Stimulated activated CD8-positive, alpha-beta memory T cell treated with anti-CD3 and anti-CD28 coated beads, Interleukin-7, amount 100 ng/mL, for 4 hours (primary cell): ENCODE measurements at places on chromosomes 5 and 9.

DNA sequence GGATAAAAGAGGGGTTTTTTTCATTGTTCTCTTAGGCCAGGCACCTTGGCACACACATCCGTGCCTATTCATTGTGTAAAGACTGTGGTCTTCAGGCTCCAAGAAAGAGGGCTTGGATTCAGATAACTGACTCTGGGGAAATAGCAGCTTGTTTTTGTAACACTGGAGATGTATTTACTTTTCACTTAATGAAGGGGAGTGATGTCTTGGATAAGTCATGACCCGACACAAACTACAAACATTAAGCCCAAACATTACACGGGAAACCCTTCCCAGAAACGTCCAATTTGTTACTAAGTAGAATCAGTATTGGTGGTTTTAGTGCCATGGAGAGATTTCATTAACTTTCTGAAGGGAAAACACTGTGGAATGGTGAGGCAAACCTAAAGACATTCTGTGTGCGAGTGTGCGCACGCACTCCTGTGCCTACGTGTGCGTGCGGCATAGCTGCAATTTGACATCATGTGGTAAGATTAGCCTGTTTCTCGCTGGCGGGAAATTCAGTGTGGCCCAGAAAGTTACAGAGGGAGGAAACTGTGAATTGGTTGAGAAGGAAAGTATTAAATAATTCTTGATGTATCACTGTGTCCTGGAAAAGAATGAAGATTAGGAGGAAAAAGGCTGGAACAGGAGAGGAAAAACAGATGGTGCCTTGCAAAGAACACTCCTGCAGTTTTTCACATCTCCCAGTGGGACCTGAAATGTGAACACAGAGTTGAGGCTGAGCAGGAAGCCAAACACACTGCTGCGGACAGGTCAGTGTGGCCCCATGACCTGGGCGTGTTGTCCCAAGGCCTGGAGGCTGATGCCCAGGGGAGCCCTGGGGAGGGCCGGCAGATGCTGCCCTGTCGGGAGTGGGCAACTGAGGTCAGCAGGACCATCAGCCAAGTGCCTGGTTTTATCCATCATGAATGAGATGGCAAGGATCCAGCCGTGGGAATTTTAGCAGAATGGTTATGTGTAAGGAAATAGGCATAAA, 108.5 kb downstream of the GAS1 start:
- no peak for DNase-seq

DNA sequence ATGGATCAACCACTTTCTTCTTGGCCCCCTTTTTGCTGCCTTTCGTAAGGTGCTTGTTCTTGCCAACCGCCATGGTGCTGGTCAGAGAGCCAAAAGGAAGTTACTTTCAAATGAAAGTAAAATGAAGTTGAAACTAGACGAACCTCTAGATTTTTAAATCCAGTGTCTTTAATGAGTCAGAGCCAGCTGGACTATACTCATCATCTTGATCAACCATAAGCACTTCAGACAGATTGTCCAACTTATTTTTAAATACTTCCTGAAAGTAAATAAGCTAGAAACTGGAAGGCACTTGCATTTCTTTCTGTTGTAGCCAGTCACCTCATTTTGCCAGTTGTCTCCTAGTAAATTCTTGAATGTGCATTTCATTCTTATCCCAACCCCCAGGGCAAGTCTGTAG, 48.9 kb downstream of the JMY start:
- DNase-seq, result no peak

DNA sequence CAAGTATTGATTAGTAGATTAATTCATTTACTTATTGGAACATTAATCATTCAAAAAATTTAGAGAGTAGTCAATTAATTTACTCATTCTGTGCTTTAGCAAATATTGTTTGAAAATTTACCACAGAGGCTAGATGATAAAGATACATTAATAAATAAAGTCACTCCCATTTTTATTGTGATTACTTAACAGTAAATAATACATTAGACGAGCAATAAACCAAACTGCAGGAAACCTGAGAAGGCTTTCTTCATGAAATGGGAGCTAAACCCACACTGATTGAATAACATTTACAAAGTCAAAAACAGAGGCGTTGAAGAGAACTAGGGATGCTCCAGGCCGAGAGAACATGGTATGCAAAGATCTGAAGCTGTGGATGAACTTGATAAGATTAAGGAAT, 38.8 kb upstream of the PRDM9 start:
- no peak for DNase-seq

DNA sequence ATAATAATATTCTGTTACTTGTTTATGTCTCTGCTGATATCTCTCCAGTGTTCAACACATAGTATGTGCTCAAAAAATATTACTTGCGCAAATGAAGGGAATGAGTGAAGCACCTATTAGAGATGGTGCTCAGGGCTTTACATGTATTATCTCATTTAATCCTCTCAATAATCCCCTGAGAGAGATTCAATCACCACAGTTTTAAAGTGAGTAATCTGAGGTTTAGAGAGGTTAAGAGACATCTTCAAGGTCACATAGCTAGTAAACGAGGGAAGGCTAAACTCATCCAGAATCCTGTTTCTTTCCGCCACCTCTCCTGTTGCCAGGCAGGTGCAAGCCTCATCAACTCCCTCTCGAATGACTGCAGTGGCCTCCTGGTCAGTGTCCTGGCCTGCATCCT, 82.0 kb downstream of the UGCG start:
- DNase-seq, result no peak
